ENCODE measurements at places on chromosomes 3 and 15.
A peak's percentile ranks its signal among the peaks of the same experiment; 100 is the strongest.

- peaks cover 6% of the 10 kb centered on the region for H3K4me1 ChIP-seq
- H3K36me3 ChIP-seq, result peaks cover 59% of the 10 kb centered on the region
- no peak overlapping the region for H3K27ac ChIP-seq
- no peak overlapping the region for H3K4me3 ChIP-seq
Observed at GRCh38 chr15:99598296-99598695, 32.5 kb downstream of the MEF2A start.

DNA sequence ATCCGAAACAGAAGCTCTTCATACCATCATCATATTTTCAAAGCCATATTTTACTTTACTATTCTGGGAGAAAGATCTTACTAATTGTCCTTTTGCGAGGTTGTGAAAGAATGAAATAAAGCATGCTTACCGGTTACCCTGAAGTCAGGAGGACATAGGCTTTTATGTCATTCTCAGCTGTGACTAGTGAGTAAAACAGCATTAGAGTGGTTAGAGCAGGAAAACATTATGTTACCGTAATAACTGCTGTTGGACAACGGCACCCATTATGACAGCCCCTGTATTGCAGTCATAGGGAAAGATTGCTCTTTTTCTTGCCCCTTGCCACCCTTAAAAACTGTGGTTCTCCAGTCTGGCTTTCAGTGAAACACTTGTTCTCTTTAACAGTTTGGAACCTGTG, 1035.7 kb downstream of the ZPLD1 start:
- no peaks in the 10 kb centered on the region for H3K36me3 ChIP-seq
- no peaks in the 10 kb centered on the region for H3K4me1 ChIP-seq
- DNase-seq, result no peak
- H3K4me3 ChIP-seq, result no peak overlapping the region
- no peaks in the 10 kb centered on the region for H3K27me3 ChIP-seq

DNA sequence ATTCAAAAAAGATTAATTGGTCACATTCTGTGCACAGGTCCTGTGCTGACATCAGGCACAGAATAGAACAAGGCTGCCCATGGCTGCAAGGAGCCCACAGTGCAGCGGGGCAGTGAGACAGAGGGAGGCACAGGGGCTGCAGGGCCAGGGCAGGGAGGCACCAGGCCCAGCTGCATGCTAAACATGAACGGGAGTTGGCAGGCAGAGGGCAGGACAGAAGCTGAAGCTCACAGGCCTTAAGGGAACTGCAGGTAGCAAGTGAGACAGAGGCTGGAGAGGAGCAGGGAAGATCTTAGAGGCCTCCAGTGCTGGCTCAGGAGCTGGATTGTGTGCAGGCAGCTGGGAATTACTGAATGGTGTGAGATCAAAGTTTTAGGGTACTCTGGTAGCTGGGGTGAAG, 26.2 kb downstream of the IDH3A start:
- H3K4me1 ChIP-seq, result peaks cover 30% of the 10 kb centered on the region
- no peak overlapping the region for H3K27ac ChIP-seq
- H3K36me3 ChIP-seq, result peaks cover 22% of the 10 kb centered on the region

DNA sequence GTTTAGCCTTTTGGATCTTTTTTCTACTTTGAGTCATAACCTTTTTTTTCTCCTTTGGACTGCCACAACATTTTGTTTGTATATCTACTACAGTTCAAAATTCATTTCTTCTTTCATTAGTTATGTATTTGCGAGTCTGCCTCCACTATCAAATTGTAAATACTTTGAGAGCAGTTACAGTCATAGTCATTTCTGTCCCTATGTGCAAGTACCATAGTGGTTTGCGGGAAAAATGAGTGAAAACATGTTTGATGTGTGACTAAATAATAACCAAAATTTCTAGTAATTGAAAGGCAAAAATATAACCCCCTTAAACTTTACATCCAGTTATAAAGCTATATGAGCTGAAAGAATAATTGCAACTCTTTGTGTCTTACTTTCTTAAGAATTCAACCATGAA, 45.8 kb upstream of the CCDC50 start:
- no peaks in the 10 kb centered on the region for H3K36me3 ChIP-seq
- no peaks in the 10 kb centered on the region for H3K27me3 ChIP-seq
- H3K4me3 ChIP-seq, result no peak overlapping the region
- DNase-seq, result no peak

- DNase-seq, result peak; percentile 61
- H3K4me3 ChIP-seq, result peak overlapping the region; percentile 84
- peak overlapping the region; percentile 99 for H3K27ac ChIP-seq
- no peaks in the 10 kb centered on the region for H3K27me3 ChIP-seq
Observed at GRCh38 chr15:56244811-56245576, 1.3 kb upstream of the RFX7 start.

GRCh38 chr3:8482960-8483665, 18.5 kb upstream of the LMCD1 start:
- H3K27ac ChIP-seq, result no peak overlapping the region
- no peak for DNase-seq
- H3K27me3 ChIP-seq, result no peaks in the 10 kb centered on the region
- H3K4me1 ChIP-seq, result no peaks in the 10 kb centered on the region
- H3K36me3 ChIP-seq, result no peaks in the 10 kb centered on the region

GRCh38 chr3:197029511-197030167, at the start of gene MELTF:
Gene MELTF, minus strand, starts transcription at chr3:197029817. Its CDS starts 115 bp downstream, at chr3:197029702.
- no peak within 1 kb of the TSS for H3K27ac ChIP-seq
- H3K4me3 ChIP-seq, result peak within 1 kb of the TSS; percentile 77
- H3K36me3 ChIP-seq, result no peaks in the 10 kb centered on the region
- H3K27me3 ChIP-seq, result peaks cover 2% of the 10 kb centered on the region
- H3K4me1 ChIP-seq, result peaks cover 2% of the 10 kb centered on the region
- DNase-seq, result peak; percentile 92

DNA sequence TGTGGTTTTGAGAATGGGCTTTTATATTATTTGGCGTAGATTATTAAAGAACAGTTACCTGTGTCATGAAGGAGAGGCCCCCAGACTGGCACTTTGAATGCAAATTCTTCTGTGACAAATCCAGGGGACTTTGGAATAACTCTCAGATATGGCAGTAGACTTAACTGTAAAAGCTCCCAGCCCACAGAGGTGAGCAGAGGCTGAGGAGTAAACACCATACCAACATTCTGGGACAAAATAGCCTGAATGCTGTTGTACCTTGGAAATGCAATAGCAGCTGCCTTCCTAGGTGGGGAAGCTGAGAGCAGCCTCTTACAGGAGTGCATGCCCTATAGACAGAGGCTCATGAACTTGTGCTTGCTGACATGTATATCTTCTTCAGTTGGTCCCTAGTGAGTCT, 187.6 kb upstream of the CTDSPL start:
- no peaks in the 10 kb centered on the region for H3K4me1 ChIP-seq
- H3K27me3 ChIP-seq, result peaks cover 24% of the 10 kb centered on the region
- H3K4me3 ChIP-seq, result no peak overlapping the region
- no peak for DNase-seq
- H3K27ac ChIP-seq, result no peak overlapping the region

GRCh38 chr3:54853573-54854404, 74.1 kb downstream of the LRTM1 start:
- DNase-seq, result peak; percentile 65
- H3K27ac ChIP-seq, result no peak overlapping the region
- H3K27me3 ChIP-seq, result no peaks in the 10 kb centered on the region
- no peak overlapping the region for H3K4me3 ChIP-seq
- no peaks in the 10 kb centered on the region for H3K4me1 ChIP-seq

GRCh38 chr3:172176061-172176770, 136.8 kb downstream of the FNDC3B start:
- H3K27me3 ChIP-seq, result no peaks in the 10 kb centered on the region
- no peak for DNase-seq
- no peak overlapping the region for H3K27ac ChIP-seq
- no peak overlapping the region for H3K4me3 ChIP-seq

DNA sequence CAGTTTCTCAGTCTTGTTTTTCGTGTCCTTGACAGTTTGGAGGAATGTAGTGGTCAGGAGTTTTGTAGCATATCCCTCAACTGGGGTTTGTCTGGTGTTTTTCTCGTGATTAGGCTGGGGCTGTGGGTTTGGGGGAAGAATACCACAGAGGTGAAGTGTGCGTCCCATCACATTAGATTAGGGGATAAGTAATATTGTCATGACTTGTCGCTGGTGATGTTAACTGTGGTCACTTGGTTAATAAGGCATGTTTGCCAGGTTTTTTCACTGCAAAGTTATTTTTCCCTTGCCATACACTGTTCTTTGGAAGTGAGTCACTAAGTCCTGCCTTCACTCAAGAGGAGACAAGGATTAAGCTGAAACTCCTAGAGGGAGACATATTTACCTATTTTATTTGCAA, 39.1 kb downstream of the PAK2 start:
- H3K27me3 ChIP-seq, result no peaks in the 10 kb centered on the region
- DNase-seq, result no peak
- H3K27ac ChIP-seq, result no peak overlapping the region
- no peak overlapping the region for H3K4me3 ChIP-seq

- no peak overlapping the region for H3K4me3 ChIP-seq
- H3K27me3 ChIP-seq, result peaks cover 4% of the 10 kb centered on the region
Observed at GRCh38 chr15:99953886-99954285, 220.6 kb upstream of the LYSMD4 start.

- H3K4me1 ChIP-seq, result no peaks in the 10 kb centered on the region
- H3K27me3 ChIP-seq, result peaks cover 6% of the 10 kb centered on the region
- no peak overlapping the region for H3K27ac ChIP-seq
- DNase-seq, result no peak
- no peak overlapping the region for H3K4me3 ChIP-seq
- H3K36me3 ChIP-seq, result no peaks in the 10 kb centered on the region
Observed at GRCh38 chr3:178690571-178690970, 154.3 kb downstream of the KCNMB2 start.

GRCh38 chr15:29133321-29133720, 136.3 kb downstream of the NSMCE3 start:
- H3K27ac ChIP-seq, result no peak overlapping the region
- no peak overlapping the region for H3K4me3 ChIP-seq
- no peaks in the 10 kb centered on the region for H3K36me3 ChIP-seq
- H3K4me1 ChIP-seq, result peaks cover 5% of the 10 kb centered on the region
- peaks cover 3% of the 10 kb centered on the region for H3K27me3 ChIP-seq

DNA sequence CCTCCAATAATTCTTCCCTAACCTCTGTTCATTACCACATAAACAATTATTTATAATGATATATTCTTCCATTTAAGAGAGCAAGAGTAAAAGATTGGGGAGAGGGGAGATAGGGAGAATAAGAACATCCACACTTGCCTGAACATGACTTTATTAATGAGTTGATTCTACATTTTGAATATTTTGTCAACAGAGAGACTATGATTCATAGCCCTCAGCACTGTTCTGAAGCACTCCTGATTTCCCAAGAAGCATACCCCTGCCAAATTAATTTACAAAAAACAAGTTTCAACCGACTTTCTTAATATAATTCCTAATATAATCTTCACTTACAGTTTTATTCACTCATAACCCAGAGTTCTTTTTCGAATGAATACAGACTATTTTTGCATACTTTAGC, 828.8 kb downstream of the ROBO2 start:
- DNase-seq, result no peak
- H3K4me3 ChIP-seq, result no peak overlapping the region
- H3K36me3 ChIP-seq, result no peaks in the 10 kb centered on the region
- H3K27ac ChIP-seq, result no peak overlapping the region
- no peaks in the 10 kb centered on the region for H3K27me3 ChIP-seq
- no peaks in the 10 kb centered on the region for H3K4me1 ChIP-seq

- H3K4me1 ChIP-seq, result peaks cover 2% of the 10 kb centered on the region
- H3K36me3 ChIP-seq, result no peaks in the 10 kb centered on the region
- no peak overlapping the region for H3K4me3 ChIP-seq
- no peak overlapping the region for H3K27ac ChIP-seq
Observed at GRCh38 chr3:72155391-72156064, 370.6 kb upstream of the PROK2 start.

DNA sequence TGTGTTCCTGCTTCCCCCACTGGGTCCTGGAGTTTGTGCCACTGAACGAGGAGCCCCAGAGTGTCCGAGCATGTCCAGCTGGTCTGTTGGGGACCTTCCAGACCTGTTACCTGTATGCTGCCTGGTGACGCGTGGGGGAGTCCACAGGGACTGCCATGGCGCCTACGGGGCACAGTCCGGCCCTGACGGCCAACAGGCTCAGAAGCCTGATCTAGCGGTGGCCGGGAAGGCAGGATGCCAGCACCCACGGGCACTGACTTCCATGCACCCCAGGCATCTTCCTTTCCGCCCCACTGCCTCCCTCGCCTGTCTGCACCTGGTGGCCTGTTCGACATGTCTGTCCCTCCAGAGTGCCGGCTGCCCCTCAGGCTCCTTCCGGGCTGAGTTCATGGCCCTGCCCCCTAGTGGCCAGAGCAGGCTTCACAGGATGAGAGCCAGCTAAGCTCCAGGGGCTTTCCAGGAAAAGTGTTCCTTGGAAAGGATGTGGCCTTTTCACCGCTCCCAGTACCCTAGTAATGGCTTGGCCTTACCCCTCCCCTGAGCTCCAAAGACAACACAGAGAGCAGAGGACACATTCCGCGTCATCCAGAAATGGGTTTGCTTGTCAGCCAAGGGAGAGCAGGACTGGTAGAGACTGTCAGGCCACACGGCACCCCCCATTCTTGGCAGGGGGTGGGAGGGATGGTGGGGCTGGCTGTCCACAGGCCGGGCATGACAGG, 35.7 kb downstream of the NGRN start:
- H3K4me1 ChIP-seq, result peaks cover 16% of the 10 kb centered on the region
- H3K4me3 ChIP-seq, result peak overlapping the region; percentile 42
- peaks cover 10% of the 10 kb centered on the region for H3K27me3 ChIP-seq
- H3K27ac ChIP-seq, result peak overlapping the region; percentile 32
- DNase-seq, result peak; percentile 73

GRCh38 chr3:12394569-12395271, 89.6 kb upstream of the TSEN2 start:
- peaks cover 18% of the 10 kb centered on the region for H3K27me3 ChIP-seq
- peaks cover 2% of the 10 kb centered on the region for H3K36me3 ChIP-seq
- H3K4me3 ChIP-seq, result peak overlapping the region; percentile 55
- H3K4me1 ChIP-seq, result peaks cover 11% of the 10 kb centered on the region
- no peak overlapping the region for H3K27ac ChIP-seq

GRCh38 chr3:69214241-69214640, 91.8 kb upstream of the LMOD3 start:
- H3K27ac ChIP-seq, result no peak overlapping the region
- DNase-seq, result no peak
- H3K4me1 ChIP-seq, result peaks cover 30% of the 10 kb centered on the region
- H3K4me3 ChIP-seq, result no peak overlapping the region

- no peaks in the 10 kb centered on the region for H3K27me3 ChIP-seq
- DNase-seq, result no peak
Observed at GRCh38 chr15:22810033-22810852, 23.8 kb downstream of the NIPA1 start.

- H3K4me3 ChIP-seq, result no peak overlapping the region
- H3K4me1 ChIP-seq, result no peaks in the 10 kb centered on the region
- no peaks in the 10 kb centered on the region for H3K36me3 ChIP-seq
- no peak overlapping the region for H3K27ac ChIP-seq
Observed at GRCh38 chr3:49198161-49198560, 26.8 kb downstream of the KLHDC8B start.

GRCh38 chr3:69739204-69740102, at the start of gene MITF:
Gene MITF, plus strand, starts transcription at chr3:69739464. Its CDS starts 134 bp downstream, at chr3:69739598.
- peaks cover 57% of the 10 kb centered on the region for H3K27me3 ChIP-seq
- H3K4me1 ChIP-seq, result peaks cover 6% of the 10 kb centered on the region
- no peak within 1 kb of the TSS for H3K27ac ChIP-seq
- peak within 1 kb of the TSS; percentile 75 for H3K4me3 ChIP-seq
- peak; percentile 62 for DNase-seq

- H3K27ac ChIP-seq, result peak overlapping the region; percentile 94
- peaks cover 71% of the 10 kb centered on the region for H3K4me1 ChIP-seq
- no peaks in the 10 kb centered on the region for H3K27me3 ChIP-seq
Observed at GRCh38 chr3:71441217-71441924, 142.2 kb downstream of the FOXP1 start.

Data from activated naive CD8-positive, alpha-beta T cell treated with anti-CD3 and anti-CD28 coated beads, Interleukin-2, amount 10 ng/mL, durations not matched to agents 7 days and 5 days (primary cell).